Left lung (tissue), 14 donors: ENCODE measurements at places on chromosomes 2 and 18. TPM values are rescaled to one million over a fixed set of nuclear protein-coding genes. Genes with fewer than 3 reads are reported as not detected.

FER1L5 gene
- 1.1 TPM for polyA plus RNA-seq

GPR35 gene
- polyA plus RNA-seq, result 3.2 TPM

TRIB2 gene
- polyA plus RNA-seq, result 84.8 TPM

CXCR1 gene
- 0.07 TPM for polyA plus RNA-seq

ALPP gene
- not detected for polyA plus RNA-seq

PSD4 gene
- 18.2 TPM for polyA plus RNA-seq

SPR gene
- 5.5 TPM for polyA plus RNA-seq

FEV gene
- not detected for polyA plus RNA-seq

OTOF gene
- 0.07 TPM for polyA plus RNA-seq

HPCAL1 gene
- 84.3 TPM for polyA plus RNA-seq

L3MBTL4 gene
- polyA plus RNA-seq, result 6.0 TPM

NLRC4 gene
- polyA plus RNA-seq, result 1.4 TPM

DOCK10 gene
- 39.8 TPM for polyA plus RNA-seq

AGXT gene
- 0.11 TPM for polyA plus RNA-seq

HJURP gene
- 16.3 TPM for polyA plus RNA-seq

CCDC74B gene
- polyA plus RNA-seq, result 4.1 TPM

LGALSL gene
- 94.6 TPM for polyA plus RNA-seq

SNRPD1 gene
- polyA plus RNA-seq, result 137 TPM

C1QL2 gene
- polyA plus RNA-seq, result not detected

KIAA2012 gene
- 2.0 TPM for polyA plus RNA-seq

PCARE gene
- 0.27 TPM for polyA plus RNA-seq

SERPINB11 gene
- polyA plus RNA-seq, result not detected
